HL-60 (cell line): ENCODE measurements at places on chromosomes 11 and 22.
A peak's percentile ranks its signal among the peaks of the same experiment; 100 is the strongest.

GRCh38 chr11:8230921-8231847 is 32.5 kb downstream of the LMO1 start:
- no peak for DNase-seq

- DNase-seq = no peak
These were observed 10.5 kb downstream of the UCP2 start for GRCh38 chr11:73972187-73972586.

- DNase-seq = no peak
These were observed 877 bp downstream of the SLC25A17 start for GRCh38 chr22:40818192-40818746.

DNA sequence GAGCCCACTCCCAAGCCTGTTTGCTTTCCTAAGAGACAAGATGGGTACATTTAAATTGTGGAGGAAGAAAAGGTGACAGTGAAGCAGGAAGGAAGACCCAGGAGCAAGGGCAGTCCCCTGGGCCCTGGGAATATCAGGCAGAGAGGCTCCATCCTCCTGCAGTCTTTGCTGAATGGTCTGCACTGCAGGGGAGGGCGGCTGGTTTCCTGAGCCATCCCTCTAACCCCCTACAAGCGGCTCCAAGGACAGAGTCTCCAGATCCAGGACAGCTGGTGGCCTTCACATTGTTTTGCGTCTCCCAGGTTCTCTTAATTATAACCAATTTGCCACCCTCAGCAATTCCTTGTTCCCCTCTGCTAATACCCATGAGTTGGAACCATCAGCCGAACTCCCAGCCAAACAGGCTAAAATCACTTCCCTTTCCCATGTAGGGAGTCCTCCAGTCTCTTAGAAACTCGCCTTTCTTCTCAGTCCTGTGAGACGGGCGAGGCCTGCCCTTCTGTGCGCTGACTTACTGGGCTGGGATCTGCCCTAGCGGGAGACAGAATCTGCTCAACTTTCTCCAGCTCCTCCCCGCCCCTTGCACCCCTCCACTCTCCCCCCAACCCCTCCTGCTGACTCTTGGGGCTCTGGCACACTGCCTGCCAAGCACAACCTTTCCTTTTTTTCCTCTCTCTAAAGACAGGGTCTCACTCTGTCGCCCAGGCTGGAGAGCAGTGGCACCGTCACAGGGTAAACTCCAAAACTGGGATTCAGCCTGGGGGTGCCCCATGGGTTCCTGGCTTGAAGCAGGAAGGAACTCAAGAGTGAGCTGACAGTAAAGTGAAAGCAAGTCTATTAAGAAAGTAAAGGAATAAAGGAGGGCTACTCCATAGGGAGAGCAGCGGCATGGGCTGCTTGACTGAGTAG is 53.4 kb upstream of the EMID1 start:
- no peak for DNase-seq

- DNase-seq = no peak
These were observed 108.4 kb downstream of the ARL14EP start for GRCh38 chr11:30431127-30431814.

GRCh38 chr22:47160781-47161520 is 398.5 kb downstream of the TBC1D22A start:
- no peak for DNase-seq

- no peak for DNase-seq
These were observed 12.6 kb downstream of the UPB1 start for GRCh38 chr22:24507716-24508115.

GRCh38 chr11:109173504-109173903 is 248.5 kb upstream of the C11orf87 start:
- DNase-seq = no peak

DNA sequence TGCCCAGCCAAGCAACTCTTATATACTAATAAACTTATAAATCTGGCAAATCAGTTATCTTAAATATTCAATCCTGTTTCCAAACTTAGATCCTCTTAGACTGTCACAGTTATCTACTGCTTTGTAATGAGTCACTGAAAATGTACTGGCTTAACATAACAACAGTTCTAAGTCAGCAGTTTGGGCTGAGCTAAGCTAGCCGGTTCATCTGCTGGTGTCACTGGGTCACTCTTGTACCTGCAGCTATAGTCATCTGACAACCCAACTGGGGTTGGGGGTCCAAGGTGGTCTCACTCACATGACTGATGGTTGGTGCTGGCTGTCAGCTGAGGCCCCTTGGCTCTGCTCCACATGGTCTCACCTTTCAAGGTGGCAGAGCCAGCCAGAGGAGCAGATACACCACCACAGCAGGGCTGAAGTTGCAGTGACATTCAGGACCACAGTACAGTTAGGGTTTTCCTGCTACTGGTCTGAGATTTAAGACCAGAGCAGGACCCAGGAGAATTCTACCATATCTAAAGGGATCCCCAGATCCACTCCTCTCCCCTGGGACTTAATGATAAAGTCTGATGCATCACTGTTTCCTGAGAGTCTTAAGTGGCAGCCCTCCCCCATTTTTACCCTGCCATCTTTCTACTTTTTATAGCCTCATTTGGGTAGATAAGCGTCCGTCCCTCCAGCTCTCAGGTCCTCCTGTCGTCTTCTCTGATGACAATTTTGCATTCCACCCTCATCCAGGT is 7.9 kb upstream of the MACROD1 start:
- DNase-seq = no peak

DNA sequence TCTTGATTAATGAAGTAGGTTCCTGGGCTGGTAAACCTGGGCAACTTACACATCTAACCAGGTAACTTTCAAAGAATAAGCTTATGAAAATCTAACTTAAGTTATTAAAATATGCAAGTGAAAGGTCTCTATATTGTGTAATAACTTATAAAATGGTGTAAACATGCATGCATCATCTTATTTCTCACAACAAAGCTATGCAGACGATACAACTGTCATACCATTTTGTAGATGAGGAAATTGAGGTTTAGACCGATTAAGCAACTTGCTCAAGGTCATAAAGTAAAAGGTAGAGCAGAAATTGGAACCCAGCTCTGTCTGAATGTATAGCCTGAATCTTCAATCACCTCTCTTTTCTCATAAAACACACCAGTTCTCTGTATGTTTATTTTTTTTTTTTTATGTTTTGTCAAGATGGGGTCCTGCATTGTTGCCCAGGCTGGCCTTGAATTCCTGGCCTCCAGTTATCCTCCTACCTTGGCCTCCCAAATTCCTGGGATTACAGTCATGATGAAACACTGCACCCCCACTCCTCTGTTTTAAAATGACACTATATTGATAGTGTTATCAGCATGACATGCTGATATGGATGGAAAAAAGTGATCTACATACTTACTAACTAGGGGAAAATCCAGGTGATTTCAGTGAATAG is 109.6 kb downstream of the SGSM3 start:
- peak; percentile 26 for DNase-seq

DNA sequence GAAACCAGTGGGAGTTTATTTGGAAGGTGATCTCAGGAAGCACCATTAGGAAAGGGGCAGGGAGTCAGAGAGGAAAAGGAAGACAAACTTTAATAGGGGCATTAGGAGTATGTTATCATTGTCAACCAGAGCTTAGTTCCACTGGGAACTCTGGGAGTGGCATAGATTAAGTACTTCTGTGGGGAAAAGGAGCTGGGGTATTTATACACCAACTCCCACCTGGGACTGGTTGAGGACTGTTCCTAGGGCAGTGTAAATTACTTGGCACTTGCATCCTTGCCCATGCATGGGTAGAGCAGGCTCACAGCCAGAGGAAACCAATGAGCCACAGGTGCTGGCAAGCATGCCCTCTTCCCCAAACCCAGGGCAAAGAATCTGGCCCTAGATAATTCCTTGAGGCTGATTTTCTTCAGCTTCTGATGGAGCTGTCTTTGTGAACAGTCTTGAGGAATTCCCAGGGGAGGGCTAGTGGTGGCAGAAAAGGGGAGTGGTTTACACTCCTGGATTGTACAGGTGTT is 541.2 kb downstream of the MIAT start:
- DNase-seq = no peak

DNA sequence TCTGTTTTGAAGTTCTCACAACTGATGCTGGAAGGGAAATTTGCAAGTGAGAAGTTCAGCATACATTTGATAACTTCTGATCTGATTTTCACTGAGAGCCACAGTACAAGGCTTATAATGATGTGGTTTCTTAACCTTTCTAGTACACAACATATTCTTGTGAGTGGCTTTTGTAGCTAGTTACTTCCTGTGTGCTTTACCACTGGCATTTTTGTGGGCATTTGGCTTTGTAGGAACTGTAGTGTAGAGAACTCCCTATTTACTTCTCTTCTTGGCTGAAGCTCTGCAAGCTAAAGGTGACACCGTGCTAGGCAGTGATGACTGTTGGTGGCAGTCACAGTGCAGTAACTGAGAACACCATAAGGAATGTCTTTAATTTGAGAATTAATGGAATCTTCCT is 14.9 kb downstream of the USP47 start:
- DNase-seq = no peak

DNA sequence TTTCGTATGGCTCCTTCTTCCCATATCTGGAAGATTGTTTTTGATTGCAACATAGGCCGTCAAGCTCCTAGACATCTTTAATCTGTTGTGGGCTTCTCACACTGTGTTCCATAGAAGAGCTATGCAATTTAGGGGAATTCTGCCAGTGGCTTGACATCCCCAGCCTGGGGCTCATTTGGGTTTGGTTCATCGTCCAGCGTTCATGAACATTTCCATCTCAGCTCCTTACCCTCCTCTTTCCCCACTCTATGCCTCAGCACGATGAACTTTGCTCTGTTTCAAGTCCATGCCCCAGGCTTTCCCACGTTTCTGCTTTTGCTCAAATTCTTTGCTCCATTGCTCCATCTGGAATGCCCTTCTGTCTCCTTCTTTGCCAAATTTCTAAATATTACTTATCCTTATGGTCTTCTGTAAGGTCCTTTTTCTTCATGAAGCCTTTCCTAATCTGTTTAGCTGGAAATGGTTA is 26.1 kb upstream of the CLMP start:
- DNase-seq = no peak

DNA sequence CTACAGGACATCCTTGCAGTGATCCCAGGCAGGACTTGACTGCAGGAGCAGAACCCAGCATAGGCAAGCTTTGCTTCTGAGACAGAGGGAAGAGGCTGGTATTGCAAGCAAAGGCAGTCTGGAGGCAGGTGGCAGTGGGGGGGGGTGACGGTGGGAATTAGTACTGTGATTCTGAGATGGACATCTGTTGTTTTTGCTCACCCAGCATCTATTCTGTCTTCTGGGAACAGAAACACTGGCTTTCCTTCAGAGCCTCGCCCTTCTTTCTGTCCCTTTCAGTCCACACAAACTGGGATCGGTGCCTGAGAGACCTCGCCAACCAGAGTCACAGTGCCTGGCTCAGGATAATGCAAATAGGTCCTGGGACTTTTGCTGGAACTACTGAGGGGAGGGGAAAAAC is 31.2 kb upstream of the RASL10A start:
- no peak for DNase-seq

DNA sequence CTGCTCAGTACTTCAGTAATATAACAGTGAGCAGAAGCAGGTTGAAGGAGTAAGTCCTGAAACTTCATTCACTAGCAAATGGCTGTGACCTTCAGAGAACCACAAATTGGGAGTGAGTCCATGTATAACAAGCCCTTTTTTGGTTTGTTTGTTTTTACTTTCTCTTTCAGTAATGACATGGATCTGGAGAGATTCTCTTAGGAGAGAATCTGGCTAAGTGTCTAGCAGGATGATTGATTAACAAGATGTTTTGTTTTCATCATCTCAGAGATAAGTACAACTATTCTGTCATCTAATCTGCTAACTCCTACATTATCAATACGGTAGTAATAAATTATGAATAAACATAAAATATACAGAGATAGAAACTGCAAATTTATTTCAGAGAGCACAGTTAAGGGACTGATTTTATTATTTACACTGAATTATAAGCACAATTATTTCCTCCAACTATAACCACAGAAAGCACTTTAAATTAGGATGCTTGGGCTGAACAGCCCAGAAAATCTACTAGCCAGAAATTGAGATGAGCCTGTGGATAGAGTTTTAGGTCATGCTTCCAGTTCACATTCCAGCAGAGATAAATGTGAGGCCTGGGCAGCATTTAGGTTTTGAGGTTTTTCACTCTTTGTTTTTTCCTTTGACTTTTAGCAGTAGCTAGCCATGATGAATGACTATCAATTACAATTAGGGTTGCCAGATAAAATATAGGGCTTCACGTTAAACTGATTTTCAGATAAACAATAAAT is 429.3 kb upstream of the FAT3 start:
- DNase-seq = no peak

- peak; percentile 84 for DNase-seq
These were observed 36.0 kb downstream of the PRCP start for GRCh38 chr11:82864268-82864667.

- DNase-seq = no peak
These were observed 30.3 kb downstream of the UVRAG start for GRCh38 chr11:75845324-75845723.

DNA sequence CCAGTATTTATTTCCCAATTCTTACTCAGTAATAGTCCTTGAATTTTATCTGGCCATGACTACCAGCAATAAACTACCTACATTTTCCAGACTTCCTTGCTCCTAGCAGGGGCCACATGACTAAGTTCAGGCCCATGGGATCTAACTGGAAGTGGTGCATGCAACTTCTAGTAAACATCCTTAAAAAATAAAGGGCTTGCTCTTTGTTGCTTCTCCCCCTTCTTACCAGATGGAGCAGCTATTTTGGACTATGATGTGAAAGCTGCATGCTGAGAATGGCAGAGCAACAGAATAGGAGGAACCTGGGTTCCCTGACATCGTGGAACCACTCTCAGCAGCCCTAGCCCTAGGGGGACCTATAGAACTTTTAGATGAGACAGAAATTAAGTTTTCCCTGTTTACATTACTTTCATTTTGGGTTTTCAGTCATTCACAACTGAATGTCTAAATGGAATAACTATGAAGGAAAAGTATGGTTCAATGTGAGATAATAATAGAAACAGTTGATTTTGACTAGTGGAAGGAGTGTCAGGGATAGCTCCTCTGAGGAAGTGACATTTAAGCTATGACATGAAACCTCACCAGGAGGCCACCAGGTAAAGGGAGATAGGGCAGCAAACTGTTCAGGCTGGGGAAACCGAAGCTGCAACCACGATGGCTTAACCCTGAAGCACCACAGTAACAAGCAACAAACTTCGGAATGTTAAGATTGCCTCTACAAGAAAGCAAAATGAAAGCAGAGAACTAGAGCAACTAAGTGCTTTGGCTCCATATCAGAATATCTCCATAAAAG is 48.9 kb downstream of the PHF21A start:
- DNase-seq = no peak

- no peak for DNase-seq
These were observed 8.8 kb downstream of the CCDC179 start for GRCh38 chr11:22851477-22851876.

- peak; percentile 50 for DNase-seq
These were observed 19.9 kb upstream of the TMEM184B start for GRCh38 chr22:38292694-38293093.

- no peak for DNase-seq
These were observed 12.7 kb downstream of the BAIAP2L2 start for GRCh38 chr22:38097557-38098409.

- DNase-seq = no peak
These were observed 36.1 kb downstream of the ARHGEF12 start for GRCh38 chr11:120372296-120372695.

DNA sequence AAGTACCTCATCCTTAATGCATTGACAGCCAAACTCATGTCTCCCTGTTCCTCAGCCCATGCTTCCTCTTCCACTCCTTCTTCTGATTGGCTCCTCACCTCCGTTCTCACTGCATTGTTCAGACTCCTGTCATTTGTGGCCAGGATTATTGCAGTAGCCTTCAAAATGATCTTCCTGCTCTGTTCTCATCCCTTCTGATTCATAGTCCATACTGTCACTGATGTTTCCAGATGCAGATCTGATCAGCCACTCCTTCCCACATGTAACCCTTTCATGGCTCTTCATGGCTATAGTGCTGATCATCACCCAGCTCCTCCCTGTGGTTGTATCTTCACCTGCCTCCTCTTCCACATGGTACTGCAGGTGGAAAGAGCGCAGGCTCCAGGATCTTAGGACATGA is 71.7 kb downstream of the DEPDC5 start:
- DNase-seq = no peak
